ENCODE measurements at places on chromosomes 11 and 22.

DNA sequence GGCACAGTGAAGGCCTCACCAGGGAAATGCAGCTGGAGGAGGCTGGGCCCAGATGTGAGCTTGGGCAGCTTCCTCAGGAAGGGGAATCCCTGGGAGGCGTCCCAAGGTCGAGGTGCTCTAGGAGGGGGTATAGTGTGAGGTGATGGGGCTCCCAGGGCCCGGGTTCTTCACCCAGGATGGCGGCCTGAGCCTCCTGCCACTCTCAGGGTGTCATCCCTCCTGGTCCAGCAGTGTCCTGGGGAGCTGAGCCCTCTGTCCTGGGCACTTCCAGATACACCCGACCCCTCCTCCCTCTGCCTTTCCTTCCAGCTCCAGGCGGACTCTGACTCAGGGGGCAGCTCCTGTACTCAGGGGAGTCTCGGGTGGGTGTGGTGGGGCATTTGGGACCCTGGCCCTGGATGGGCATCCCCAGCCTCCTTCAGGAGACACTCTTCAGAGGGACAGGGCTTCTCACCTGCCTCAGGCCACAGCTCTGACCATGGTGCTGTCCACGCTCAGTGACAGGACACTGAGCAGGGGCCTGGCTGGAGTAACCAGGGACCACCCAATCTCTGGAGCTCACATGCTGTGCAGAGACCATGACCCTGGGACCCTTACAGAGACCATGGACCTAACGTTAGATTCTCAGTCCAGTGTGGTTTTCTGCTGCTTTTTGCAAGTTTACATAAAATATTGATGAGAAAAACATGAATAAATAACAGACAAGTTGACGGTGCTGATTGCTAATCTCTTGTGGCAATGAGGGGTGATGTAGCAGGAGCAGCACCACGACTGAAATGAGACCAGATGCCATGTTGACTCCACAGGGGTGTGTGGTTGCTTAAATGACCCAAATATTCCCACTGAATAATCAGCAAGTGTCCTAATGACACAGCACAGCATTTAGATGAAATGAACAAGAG lies 101.9 kb downstream of the GGTLC2 start:
- DNase-seq, result no peak

GRCh38 chr11:35963911-35964310 lies 20.0 kb downstream of the LDLRAD3 start:
- DNase-seq, result no peak

GRCh38 chr22:39197578-39197977 lies 45.1 kb upstream of the CBX7 start:
- DNase-seq, result no peak

GRCh38 chr11:73976451-73977151 lies 6.0 kb downstream of the UCP2 start:
- DNase-seq, result no peak

GRCh38 chr11:88102598-88102934 lies 72.7 kb downstream of the RAB38 start:
- no peak for DNase-seq

- no peak for DNase-seq
These were observed 1.7 kb downstream of the TTLL8 start for GRCh38 chr22:50056214-50056972.

DNA sequence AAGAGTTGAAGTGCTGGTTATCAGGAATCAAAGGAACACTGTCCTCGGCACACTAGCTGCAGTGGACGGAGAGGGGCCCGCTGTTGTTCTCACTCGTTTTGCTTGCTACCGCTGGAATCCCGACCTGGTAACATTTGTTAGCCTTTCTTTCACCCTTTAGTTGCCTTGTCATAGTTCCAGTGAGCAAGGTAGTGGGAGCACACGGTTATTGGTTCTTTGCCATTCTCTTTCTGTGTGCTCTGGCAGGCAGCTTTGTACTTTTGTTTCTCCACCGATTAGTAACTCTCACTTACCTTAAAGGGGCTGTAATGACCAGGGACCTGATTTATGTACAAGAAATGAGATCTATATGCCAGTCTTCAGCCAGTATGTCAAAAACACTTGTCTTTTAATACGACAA lies 1.8 kb downstream of the DEPDC7 start:
- DNase-seq, result no peak

DNA sequence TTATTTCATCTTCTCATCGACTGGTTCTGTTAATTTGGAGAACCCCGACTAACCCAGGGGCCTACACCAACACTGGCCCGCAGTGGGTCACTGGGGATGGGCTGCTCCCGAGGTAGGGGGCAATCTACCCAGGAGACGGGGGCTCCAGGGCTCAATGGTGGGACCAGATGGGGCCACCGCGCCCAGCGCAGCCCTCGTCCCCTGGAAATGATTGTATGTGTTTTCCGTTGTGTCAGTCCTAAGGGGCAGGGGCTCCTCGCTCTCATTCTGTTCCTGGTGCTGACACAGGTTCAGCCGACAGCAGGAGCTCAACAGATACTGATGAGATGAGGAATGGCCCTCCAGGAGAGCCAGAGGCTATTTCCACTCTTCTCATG lies 20.7 kb downstream of the A4GALT start:
- no peak for DNase-seq

- no peak for DNase-seq
These were observed 20.8 kb downstream of the LAYN start for GRCh38 chr11:111561306-111561705.

- no peak for DNase-seq
These were observed 46.3 kb downstream of the BIRC2 start for GRCh38 chr11:102393272-102393730.

- peak; percentile 3 for DNase-seq
These were observed 34.4 kb downstream of the PRDM11 start for GRCh38 chr11:45180848-45181192.

GRCh38 chr22:25452116-25452700 lies 112.3 kb upstream of the GRK3 start:
- DNase-seq, result no peak

GRCh38 chr11:70122490-70123198 lies 44.5 kb downstream of the ANO1 start:
- DNase-seq, result no peak

- no peak for DNase-seq
These were observed 4.0 kb downstream of the P4HA3 start for GRCh38 chr11:74307434-74307833.

DNA sequence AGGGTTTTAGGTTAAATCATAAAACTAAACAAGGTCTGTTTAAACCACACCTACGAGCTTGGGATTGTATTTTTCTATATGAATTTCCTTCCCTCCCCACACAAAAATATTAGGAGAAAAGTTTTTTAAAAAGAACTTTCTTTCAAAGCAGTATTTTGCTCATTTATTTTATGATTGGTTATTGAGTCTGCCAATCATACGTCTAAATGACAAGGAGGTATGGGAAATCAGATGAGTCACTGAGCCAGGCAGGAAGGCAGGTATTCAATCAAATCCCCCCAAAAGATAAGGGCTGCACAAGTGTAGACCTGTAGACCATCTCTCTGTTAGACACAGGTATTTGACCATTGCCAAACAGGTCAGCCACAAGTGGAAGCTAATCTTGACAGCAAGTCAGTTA lies 440.1 kb upstream of the CCDC90B start:
- no peak for DNase-seq

GRCh38 chr11:86240164-86240563 lies 4.4 kb upstream of the EED start:
- DNase-seq, result no peak

- no peak for DNase-seq
These were observed 244.9 kb upstream of the SYN3 start for GRCh38 chr22:33303099-33303498.

GRCh38 chr11:504053-504993 lies 2.7 kb downstream of the RNH1 start:
- no peak for DNase-seq

DNA sequence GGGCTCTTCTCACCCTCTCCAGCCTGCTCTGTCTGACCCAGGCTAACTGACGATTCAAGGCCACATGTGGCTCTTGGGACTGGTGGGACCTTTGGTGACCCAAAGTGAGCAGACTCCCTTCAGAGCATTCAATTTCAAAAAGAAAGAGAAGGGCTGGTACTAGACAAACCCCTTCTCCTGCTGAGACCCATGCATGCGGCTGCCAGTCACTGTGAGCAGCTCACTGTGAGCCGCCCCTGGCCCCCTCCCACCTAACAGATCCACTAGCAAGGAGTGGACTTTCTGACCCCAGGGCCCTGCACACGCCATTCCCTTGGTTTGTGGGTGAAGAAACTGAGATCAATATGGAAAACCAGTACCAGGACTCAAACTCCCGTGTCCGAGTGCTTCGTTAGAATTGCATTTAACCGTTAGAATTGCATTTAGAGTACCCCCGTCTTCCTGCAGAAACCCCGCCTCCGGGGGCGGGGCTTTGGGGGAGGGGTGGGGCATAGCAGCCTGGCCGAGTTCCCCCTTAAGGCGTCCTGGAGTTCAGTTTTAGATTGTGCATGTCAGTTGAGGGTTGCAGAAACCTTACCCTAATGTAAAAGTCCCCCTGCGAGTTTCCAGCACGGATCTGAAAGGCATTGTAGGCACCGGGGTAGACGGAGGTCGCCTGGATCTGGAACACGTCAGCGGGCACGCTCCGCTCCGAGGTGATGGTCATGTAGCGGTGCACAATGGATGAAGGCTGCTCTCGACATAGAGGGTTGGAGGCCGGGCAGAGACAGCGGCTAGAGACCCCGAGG lies 5.1 kb downstream of the EFEMP2 start:
- no peak for DNase-seq

DNA sequence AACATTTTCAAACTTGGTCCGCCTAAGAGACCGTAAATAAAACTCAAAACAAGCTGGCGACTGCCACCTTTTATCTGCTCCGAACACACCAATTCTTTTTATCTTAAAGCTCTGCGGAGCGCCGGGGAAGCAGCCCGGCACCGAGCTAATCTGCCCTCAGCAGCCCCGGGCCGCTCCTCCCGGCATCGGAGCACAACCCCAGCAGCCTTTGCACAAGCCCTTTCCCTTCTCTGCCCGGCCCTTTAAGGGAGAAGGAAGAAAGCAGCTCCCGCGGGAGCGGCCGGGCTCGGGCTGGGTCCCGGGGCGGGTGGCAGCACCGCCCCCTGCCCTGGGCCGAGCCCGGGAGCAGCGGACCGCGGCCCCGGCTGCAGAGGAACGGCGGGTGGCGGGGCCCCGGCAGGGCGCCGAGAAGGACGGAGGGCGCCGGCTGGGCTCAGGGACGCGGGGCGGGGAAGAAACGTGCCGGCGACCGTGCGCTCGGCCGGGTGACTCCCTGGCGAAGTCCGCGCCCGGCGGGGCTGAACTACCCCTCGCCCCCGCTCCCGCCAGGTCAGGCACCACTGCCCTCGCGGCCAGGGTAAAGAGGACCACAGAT lies 133.6 kb upstream of the C11orf58 start:
- DNase-seq, result no peak

DNA sequence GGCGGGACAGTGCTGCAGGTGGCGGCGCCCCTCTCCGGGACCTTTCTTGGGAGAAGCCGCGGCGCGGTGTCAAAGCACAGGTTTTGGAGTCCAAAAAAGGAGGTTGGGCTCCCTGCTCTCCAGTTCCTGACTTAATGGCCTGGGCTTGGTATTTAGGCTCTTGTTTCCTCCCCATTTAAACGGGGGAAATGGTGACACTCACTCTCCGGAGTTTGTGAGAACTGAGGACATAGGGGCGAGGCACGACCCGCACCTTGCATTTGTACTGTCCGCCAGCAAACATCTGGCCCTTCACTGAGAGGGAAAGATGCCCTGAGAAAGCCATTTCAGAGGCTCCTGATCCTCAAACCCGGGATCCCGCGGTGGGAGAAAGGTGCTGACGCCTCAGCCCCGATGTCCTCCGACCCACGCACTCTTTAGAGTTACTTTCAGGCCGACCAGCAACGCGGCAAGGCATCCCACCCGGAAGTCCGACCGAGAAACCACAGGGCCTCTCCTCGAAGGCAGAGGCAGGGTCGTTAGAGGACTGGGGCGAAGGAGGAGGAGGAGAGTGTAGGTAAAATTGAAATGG lies 2.9 kb upstream of the WDR74 start:
- no peak for DNase-seq

DNA sequence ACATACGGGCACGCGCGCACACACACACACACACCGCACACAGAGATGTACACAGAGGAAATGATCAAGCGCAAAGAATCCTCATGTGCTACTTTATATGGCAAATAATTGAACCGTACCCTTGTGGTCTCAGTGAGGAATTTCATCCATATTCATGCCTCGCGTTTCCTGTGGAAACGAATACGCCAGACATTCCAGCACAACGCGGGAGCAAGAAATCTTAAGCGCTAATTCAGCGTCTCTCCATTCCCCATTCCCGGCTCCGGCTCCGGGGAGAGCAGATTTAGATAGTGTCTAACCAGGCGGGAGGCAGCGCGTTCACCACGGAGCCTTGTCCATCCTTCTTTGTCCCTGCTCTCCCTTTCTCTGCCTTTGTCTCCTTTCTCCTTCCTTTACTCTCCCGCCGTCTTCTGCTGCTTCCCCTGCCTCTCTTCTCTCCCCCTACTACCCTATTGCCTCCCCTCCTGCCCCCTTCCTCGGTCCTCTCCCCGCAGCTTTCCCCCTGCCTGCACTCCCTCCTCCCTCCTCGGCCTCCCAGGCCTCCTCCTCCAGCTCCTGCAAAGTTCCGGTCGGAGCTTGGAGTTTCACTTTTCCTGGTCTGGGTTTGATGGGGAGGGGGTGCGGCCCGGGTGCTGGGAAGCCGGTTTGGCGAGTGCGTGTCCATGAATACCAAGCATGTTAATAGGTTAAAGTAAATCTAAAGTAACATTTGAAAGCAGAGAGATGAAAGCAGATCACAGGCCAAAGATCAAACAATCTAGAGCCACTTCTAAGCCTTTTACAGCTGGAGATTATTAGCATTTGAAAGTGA lies 579.3 kb downstream of the BUD13 start:
- no peak for DNase-seq

DNA sequence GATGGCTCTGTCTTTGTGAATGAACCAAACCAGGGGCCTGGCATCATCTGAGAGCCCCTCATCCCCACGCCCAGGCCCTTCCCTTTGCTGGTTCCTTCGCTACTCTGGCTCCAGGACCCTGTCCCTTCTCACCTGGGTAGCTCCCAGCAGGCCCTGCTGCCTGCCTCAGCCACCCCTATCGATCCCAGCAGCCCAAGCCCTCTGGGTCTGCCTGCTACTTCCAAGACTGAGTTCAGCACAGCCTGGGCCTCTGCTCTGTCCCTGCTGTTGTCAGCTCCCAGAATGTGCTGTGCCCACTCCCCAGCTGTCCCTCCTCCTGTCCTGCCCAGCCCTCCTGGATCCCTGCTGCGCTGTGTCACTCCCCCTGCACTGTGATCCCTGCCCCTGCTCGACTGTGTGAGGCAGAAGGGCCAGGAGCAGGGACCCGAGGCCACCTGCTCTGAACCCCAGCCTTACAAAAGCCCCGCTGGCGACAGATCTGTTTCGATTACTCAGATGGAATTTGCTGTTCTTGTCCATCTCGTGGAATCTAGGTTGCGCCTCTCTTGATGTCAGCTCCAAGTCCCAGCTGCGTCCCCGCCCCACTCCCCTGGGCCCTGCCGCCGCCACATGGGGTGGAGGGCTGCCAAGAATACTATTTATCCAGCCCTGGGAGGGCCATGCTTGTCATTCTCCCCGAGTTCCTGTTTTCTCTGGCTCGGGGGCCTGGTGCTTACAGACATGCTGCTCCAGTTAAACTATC lies 13.0 kb downstream of the MRPL21 start:
- DNase-seq, result no peak

Data from stimulated activated CD8-positive, alpha-beta memory T cell treated with anti-CD3 and anti-CD28 coated beads, Interleukin-4, amount 100 ng/mL, for 1 hour (primary cell).